PC-9 (cell line): ENCODE measurements at places on chromosomes 13 and 19. TPM values are rescaled to one million over a fixed set of nuclear protein-coding genes. Genes with fewer than 3 reads are reported as not detected.

The ZNF585A gene
- total RNA-seq, result 9.9 and 13.8 TPM in 2 replicates

The KCNJ14 gene
- total RNA-seq, result 5.4 and 8.3 TPM in 2 replicates

DNA sequence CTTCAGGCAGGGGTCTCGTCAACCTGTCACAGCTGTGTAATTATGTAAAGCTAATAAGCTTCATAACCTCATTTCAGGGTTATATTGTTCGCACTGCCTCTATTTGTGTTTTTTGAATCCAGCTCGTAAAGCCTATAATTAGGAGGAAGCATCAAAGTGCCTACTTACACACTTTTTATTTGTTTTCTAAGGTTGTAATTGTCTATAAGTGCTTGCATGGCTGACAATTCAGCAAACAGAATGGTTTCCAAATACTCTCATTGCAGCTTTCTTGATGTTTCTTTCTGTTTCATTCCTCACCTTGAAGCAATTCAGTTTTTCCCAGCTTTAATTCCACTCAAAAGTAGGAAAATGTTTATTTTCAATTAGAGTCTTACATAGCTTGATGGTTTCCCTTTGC lies 336.3 kb downstream of the HS6ST3 start:
- no peak overlapping the region for H3K4me3 ChIP-seq
- DNase-seq, result no peak
- H3K36me3 ChIP-seq, result no peaks in the 10 kb centered on the region
- H3K27ac ChIP-seq, result no peak overlapping the region
- H3K4me1 ChIP-seq, result no peaks in the 10 kb centered on the region
- H3K27me3 ChIP-seq, result 0 out of 2 replicates have a peak, but pooled peaks cover 3% of the 10 kb centered on the region

DNA sequence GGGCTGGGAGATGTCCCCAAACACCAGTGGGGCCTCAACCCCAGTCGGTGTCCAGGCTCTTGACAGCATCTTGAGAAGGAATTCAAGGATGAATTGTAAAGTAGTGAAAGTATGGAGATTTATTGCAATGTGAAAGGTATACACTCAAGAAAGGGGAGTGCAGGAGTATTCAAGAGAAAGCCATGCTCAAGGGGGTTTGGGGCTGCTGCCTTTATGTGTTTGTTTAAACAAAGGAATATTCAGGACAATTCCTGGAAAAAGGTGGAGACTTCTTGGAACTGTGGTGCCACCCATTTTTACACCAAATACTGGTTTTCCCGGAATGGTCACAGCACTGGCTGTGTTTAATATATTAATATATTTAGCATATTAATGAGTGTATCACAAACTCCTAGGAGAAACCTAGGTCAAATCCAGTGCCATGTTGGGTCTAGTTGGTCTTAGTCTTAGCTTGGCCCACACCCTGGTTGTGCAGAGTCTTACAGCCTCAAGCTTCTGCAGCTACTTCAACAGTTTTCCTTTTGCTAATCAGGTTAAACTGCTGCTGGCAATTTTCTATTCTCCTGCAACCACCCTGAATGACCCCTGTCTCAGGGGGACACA lies 138.5 kb upstream of the TMTC4 start:
- H3K4me3 ChIP-seq, result no peak overlapping the region
- H3K27ac ChIP-seq, result no peak overlapping the region
- no peak for DNase-seq
- H3K27me3 ChIP-seq, result peaks cover 48% of the 10 kb centered on the region
